ENCODE measurements at places on chromosomes 11 and 22.

- H3K27ac ChIP-seq: no peak overlapping the region
- H3K27me3 ChIP-seq: peaks cover 3% of the 10 kb centered on the region
- no peak for DNase-seq
- H3K36me3 ChIP-seq: no peaks in the 10 kb centered on the region
- H3K4me1 ChIP-seq: no peaks in the 10 kb centered on the region
Observed at GRCh38 chr11:112694245-112694644, 267.0 kb upstream of the NCAM1 start.

DNA sequence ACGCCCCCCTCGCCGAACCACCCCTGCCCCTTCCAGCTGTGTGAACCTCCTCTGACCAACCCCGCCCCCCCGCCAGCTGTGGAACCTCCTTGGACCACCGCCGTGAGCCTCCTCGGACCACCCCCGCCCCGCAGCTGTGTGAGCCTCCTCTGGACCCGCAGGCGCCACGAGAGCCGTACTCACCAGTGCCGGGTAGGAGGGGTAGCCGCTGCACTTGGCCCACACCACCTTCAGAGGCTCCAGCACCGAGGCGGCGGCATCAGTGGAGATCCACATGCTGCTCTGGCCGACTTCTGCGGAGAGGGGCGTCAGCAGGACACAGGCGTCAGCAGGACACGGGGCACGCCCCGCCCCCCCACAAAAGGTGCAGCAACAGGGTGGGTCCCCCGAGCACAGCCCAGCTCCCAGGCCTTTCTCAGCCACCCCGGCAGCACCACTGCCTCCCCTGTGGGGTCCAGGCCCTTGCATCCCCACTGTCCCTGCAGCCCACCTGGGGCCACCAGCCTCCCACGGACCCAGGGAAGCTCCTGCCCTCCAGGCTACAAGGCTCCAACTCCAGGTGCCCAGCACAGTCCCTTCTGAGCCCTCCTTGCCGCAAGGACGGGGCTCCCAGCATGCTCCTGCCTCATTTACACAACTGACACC lies 51.7 kb downstream of the BRD1 start:
- peaks cover 6% of the 10 kb centered on the region for H3K4me1 ChIP-seq
- peak overlapping the region; percentile 51 for H3K27ac ChIP-seq
- no peak for DNase-seq
- no peak overlapping the region for H3K4me3 ChIP-seq

DNA sequence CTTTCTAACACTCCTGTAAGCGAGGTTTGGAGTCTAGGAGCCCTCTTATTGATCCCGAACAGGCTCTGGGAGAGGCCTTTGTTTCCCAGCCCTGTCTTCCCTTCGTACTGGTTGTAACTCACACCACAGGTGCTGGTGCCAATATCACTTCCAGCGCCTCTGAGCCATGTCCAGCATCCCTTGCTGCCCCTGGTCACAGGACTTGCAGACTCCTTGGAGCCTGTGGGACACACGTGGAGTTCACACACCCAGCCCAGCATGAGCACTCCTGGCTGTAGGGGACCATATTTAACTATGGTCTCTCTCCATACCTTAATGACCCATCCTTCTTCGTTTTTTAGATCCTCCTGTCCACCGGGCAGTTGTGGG lies 2.2 kb downstream of the ZBTB16 start:
- peaks cover 10% of the 10 kb centered on the region for H3K4me1 ChIP-seq
- peaks cover 29% of the 10 kb centered on the region for H3K27me3 ChIP-seq
- H3K4me3 ChIP-seq: peak overlapping the region; percentile 92
- peak overlapping the region; percentile 66 for H3K27ac ChIP-seq
- H3K36me3 ChIP-seq: peaks cover 3% of the 10 kb centered on the region
- DNase-seq: no peak

- H3K36me3 ChIP-seq: peaks cover 50% of the 10 kb centered on the region
- no peak for DNase-seq
- no peaks in the 10 kb centered on the region for H3K4me1 ChIP-seq
- H3K27me3 ChIP-seq: no peaks in the 10 kb centered on the region
- no peak overlapping the region for H3K4me3 ChIP-seq
Observed at GRCh38 chr11:68598816-68599653, 85.3 kb upstream of the GAL start.

GRCh38 chr22:29693671-29694070 lies 26.1 kb upstream of the CABP7 start:
- H3K36me3 ChIP-seq: peaks cover 51% of the 10 kb centered on the region
- H3K4me3 ChIP-seq: no peak overlapping the region
- H3K27me3 ChIP-seq: no peaks in the 10 kb centered on the region
- DNase-seq: no peak
- H3K4me1 ChIP-seq: no peaks in the 10 kb centered on the region

GRCh38 chr11:74013141-74013540 lies 4.3 kb upstream of the UCP3 start:
- no peak overlapping the region for H3K4me3 ChIP-seq
- no peaks in the 10 kb centered on the region for H3K27me3 ChIP-seq
- peaks cover 35% of the 10 kb centered on the region for H3K36me3 ChIP-seq
- DNase-seq: no peak
- H3K27ac ChIP-seq: no peak overlapping the region
- H3K4me1 ChIP-seq: peaks cover 60% of the 10 kb centered on the region

DNA sequence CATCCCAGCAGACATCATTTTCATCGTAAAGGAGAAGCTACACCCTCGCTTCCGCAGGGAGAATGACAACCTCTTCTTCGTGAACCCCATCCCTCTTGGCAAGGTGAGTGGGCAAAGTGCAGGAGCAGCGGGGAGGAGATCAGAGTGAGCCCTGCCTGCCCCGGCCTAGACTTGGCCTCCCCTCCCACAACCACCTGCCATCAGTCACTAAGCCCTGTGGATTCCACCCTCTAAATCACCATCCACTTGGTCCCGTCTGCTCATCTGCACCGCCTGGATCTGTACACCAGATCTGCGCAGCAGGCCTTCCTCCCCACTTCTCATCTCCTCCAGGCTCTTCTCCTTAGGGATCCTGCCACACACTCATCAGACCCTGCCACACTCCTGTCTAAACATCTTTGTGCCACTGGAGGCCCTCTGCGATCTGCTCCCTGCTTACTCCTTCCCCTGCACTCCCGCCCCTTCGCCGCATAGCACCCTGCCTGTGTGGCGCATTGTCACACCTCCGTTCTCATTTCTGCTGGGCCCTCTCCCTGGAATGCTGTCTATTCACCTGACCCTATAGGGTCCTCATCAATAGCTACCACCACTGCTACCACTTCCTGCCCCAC lies 14.2 kb downstream of the UCP2 start:
- no peak for DNase-seq
- H3K27me3 ChIP-seq: no peaks in the 10 kb centered on the region
- H3K4me1 ChIP-seq: peaks cover 44% of the 10 kb centered on the region
- no peak overlapping the region for H3K4me3 ChIP-seq
- H3K27ac ChIP-seq: peak overlapping the region; percentile 15

All from stimulated activated naive B cell treated with anti-CD40 and anti-IgM and Interleukin-4, amounts not matched to agents 10 μg/mL and 1 μg/mL and 100 μg/mL, for 72 hours (primary cell).